ENCODE measurements at places on chromosomes 6 and 20.

DNA sequence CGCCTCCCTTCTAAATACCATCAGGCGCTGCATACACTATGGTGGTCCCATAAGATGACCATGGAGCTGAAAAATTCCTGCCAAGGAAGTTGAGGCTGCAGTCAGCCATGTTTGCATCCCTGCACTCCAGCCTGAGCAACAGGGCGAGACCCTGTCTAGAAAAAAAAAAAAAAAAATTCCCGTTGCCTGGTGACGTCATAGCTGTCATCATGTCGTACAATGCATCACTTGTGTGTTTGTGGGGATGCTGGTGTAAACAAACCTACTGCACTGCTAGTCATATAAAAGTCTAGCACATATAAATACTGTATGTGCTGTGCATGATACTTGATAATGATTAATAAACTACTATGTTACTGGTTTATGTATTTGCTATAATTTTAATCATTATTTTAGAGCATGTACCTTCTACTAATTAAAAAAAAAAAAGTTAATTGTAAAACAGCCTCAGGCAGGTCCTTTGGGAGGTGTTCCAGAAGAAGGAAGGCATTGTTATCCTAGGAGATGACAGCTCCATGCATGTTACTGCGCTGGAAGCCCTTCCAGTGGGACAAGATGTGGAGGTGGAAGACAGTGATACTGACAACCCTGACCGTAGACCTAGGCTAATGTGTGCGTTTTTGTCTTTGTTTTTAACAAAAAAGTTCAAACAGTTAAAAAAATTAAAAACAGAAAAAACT is 132.6 kb downstream of the BANF2 start:
- DNase-seq: no peak

GRCh38 chr20:62825986-62826645 is 9.3 kb downstream of the COL9A3 start:
- DNase-seq: no peak

GRCh38 chr20:44861531-44862006 is 23.9 kb upstream of the YWHAB start:
- peak; percentile 44 for DNase-seq

- DNase-seq: no peak
Measured at GRCh38 chr6:69527921-69528476, 268.8 kb downstream of the LMBRD1 start.

GRCh38 chr6:124294574-124295200 is 491.0 kb downstream of the NKAIN2 start:
- peak; percentile 52 for DNase-seq

GRCh38 chr6:127058936-127059335 is 59.5 kb upstream of the RSPO3 start:
- no peak for DNase-seq

Measured in HT1080 (cell line).